ENCODE measurements at places on chromosomes 1 and 21. TPM values are rescaled to one million over a fixed set of nuclear protein-coding genes. Genes with fewer than 3 reads are reported as not detected.

Gene LCE1A
- not detected for total RNA-seq

Gene TRIM33
- 54.9 TPM for total RNA-seq

Gene IFNLR1
- total RNA-seq = 9.2 TPM

Gene LHX8
- total RNA-seq = not detected

- peaks cover 6% of the 10 kb centered on the region for H3K4me1 ChIP-seq
- H3K27ac ChIP-seq = no peak overlapping the region
- no peak for DNase-seq
- H3K27me3 ChIP-seq = no peaks in the 10 kb centered on the region
- H3K4me3 ChIP-seq = no peak overlapping the region
- H3K36me3 ChIP-seq = no peaks in the 10 kb centered on the region
These were observed 571 bp upstream of the CAPN9 start for GRCh38 chr1:230746617-230747016.

GRCh38 chr1:162353078-162353477 lies 23.6 kb downstream of the SPATA46 start:
- no peaks in the 10 kb centered on the region for H3K4me1 ChIP-seq
- no peaks in the 10 kb centered on the region for H3K27me3 ChIP-seq
- H3K4me3 ChIP-seq = no peak overlapping the region
- no peaks in the 10 kb centered on the region for H3K36me3 ChIP-seq
- peak overlapping the region; percentile 26 for H3K27ac ChIP-seq

DNA sequence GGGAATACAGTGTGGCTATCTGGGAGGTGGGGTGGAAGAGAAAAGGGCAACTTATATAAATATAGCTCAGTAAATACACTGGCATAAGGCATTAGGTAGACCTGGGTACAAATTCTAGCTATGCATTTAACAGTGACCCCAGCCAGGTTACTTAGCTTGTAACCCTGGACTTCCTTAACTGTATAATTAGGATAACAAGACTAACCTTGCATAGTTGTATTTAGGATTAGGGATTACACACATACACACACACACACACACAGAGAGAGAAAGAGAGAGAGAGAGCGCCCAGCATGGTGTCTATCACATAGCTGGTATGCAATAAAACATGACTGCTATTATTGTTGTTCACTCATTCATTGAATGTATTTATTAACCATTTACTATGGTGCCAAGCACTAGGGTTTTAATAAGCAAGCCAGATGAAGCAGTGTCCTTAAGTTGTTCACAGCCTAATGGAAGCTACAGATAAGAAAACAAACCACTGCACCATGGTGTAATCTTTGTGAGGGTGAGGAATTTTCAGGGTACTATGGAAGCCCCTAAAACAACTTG lies 251.4 kb downstream of the ZNF648 start:
- no peak overlapping the region for H3K4me3 ChIP-seq
- no peaks in the 10 kb centered on the region for H3K27me3 ChIP-seq
- no peak for DNase-seq
- no peak overlapping the region for H3K27ac ChIP-seq
- H3K4me1 ChIP-seq = no peaks in the 10 kb centered on the region
- H3K36me3 ChIP-seq = no peaks in the 10 kb centered on the region

DNA sequence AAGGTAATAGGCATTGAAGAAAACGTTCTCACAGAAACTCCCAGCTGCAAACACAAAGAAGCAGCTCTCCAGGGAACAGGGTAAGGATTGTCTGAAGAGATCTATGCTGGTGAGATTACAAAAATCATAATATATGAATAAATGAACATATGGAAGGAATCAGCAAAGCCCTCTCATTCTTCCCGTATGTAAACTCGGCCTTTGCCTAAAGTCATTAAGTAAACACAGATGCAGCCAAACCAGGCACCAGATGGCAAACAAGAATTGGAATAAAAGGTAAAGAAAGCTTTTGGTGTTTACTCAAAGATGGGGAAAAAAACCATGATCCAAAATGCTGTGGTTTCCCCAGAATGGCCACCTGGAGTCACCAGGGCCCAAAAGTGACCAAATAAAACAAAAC lies 76.6 kb upstream of the HOOK1 start:
- H3K36me3 ChIP-seq = no peaks in the 10 kb centered on the region
- DNase-seq = no peak
- H3K4me1 ChIP-seq = peaks cover 3% of the 10 kb centered on the region

DNA sequence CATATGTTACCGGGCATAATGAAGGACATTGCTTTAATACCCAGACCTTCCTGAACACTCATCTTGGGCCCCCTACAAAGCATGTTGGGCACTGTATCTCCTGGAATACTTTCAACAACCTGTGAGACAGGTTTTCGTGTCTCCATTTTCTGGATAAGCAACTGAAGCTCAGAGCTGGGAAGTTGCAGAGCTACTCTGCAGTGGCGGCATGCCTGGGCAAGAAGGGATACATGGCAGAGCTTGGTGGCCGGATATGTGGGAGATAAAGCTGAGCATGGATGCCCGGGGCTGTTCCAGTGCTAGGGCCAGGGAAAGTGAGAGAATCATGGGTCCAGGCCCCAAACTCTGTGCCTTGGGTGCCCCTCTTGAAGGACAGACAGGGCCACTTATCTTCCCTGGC lies 71.6 kb upstream of the KCND3 start:
- H3K27ac ChIP-seq = no peak overlapping the region
- no peaks in the 10 kb centered on the region for H3K36me3 ChIP-seq
- H3K27me3 ChIP-seq = no peaks in the 10 kb centered on the region
- peak; percentile 32 for DNase-seq
- no peak overlapping the region for H3K4me3 ChIP-seq

DNA sequence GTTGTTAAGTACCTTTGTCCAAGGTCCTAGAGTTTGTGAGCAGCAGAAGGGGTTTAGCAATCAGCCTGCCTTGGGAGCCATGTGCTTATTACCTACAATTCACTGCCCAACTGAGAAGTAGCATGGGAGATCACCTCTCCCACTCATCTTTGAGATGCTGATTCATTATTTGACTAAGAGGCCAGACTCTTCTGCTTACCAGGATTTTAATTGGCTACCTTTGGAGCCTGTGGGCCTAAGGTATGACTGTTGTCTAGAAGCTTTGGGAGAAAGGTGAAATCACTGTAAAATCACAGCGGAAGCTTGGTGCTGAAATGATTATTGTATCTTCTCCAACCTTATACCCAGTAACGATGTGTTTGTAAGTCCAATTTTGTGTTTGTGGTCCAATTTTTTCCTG lies 213.4 kb downstream of the ST6GALNAC3 start:
- no peaks in the 10 kb centered on the region for H3K36me3 ChIP-seq
- no peak for DNase-seq
- H3K4me3 ChIP-seq = no peak overlapping the region
- no peaks in the 10 kb centered on the region for H3K4me1 ChIP-seq
- no peak overlapping the region for H3K27ac ChIP-seq
- no peaks in the 10 kb centered on the region for H3K27me3 ChIP-seq

- H3K36me3 ChIP-seq = no peaks in the 10 kb centered on the region
- no peaks in the 10 kb centered on the region for H3K27me3 ChIP-seq
- no peak overlapping the region for H3K4me3 ChIP-seq
- H3K27ac ChIP-seq = peak overlapping the region; percentile 86
These were observed 2.5 kb upstream of the LEFTY1 start for GRCh38 chr1:225891229-225891972.
